ENCODE measurements at places on chromosomes 3 and 15. TPM values are rescaled to one million over a fixed set of nuclear protein-coding genes. Genes with fewer than 3 reads are reported as not detected.

The SKOR1 gene
- total RNA-seq: 0.33 TPM

The SETMAR gene
- total RNA-seq: 24.7 TPM

The PLSCR2 gene
- total RNA-seq: not detected

The TSC22D2 gene
- total RNA-seq: 40.0 TPM

The XIRP1 gene
- 4.5 TPM for total RNA-seq

The PRSS50 gene
- total RNA-seq: 1.2 TPM
